ENCODE measurements at places on chromosomes 4 and X.

GRCh38 chrX:784829-785228 lies 154.2 kb downstream of the SHOX start:
- no peak for DNase-seq

DNA sequence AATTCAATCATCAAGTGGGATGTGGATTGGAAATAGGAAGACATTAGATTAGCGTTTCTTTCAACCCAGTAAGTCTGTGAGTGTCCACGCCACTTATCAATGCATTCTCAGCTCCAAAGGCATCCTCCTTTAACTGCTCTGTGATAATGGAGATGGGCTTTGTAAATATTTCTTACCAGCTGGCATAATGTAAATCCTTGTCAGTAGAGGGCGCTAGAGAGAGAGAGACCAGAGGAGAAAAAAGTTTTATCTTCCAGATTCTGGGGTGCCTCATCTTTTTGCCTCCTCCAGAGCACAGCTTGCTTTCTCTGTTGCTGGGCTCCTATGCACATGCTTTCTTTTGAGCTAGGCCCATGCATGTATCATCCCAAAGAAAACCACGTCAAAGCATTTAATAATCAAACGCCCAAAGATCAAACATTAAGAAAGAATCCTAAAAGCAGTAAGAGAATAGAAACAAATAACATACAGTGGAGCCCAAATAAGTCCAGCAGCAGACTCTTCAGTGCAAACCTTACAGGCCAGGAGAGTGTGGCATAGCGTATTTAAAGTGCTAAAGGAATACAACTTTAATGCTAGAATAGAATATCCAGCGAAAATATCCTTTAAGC lies 9.6 kb upstream of the MTMR1 start:
- DNase-seq = no peak

GRCh38 chr4:108144451-108144850 lies 24.3 kb downstream of the LEF1 start:
- DNase-seq = no peak

DNA sequence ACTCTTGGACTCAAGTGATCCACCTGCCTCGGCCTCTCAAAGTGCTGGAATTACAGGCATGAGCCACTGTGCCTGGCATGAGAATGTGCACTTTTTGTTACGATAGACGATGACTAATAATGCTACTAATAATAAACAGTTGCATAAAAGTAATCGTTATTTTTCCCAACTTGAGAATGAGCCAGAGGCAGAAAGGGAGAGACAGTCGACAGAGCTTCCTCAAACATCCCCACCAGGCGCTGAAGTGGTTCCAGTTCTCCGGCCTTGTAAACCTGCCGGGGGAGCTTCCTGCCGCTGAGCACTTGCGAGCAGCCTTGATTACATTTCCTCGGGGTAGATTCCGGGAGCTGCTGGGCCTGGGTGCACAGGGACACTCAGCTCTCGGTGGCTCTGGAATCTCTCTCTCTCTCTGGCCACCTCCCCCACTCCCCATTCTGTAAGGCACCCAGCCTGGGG lies 8.9 kb upstream of the HTRA3 start:
- no peak for DNase-seq

GRCh38 chr4:27276307-27277073 lies 415.8 kb downstream of the STIM2 start:
- DNase-seq = no peak

DNA sequence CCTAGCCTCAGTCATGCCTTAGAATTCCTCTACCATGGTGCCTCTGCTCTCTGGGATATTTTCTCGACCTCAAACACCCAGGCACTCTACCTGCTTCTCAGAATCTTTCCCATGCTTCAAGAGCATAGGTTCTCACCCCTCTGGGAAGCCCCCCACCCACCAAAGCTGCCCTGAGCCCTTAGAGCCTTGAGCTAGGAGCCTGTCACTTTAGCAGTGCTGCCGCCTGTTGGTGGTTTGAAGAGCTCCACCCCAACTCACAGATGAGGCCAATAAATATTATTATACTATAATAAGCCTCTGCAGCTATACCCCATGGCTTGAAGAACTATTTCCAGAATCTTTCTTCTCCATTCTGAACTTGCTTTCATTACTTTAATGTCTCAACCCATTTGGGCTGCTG lies 109.7 kb downstream of the RTL5 start:
- no peak for DNase-seq

GRCh38 chrX:572538-573124 lies 58.0 kb upstream of the SHOX start:
- no peak for DNase-seq
